ENCODE measurements at places on chromosomes 1 and 21.
A peak's percentile ranks its signal among the peaks of the same experiment; 100 is the strongest.

- no peak for DNase-seq
These were observed 11.0 kb downstream of the FAM163A start for GRCh38 chr1:179754041-179754624.

DNA sequence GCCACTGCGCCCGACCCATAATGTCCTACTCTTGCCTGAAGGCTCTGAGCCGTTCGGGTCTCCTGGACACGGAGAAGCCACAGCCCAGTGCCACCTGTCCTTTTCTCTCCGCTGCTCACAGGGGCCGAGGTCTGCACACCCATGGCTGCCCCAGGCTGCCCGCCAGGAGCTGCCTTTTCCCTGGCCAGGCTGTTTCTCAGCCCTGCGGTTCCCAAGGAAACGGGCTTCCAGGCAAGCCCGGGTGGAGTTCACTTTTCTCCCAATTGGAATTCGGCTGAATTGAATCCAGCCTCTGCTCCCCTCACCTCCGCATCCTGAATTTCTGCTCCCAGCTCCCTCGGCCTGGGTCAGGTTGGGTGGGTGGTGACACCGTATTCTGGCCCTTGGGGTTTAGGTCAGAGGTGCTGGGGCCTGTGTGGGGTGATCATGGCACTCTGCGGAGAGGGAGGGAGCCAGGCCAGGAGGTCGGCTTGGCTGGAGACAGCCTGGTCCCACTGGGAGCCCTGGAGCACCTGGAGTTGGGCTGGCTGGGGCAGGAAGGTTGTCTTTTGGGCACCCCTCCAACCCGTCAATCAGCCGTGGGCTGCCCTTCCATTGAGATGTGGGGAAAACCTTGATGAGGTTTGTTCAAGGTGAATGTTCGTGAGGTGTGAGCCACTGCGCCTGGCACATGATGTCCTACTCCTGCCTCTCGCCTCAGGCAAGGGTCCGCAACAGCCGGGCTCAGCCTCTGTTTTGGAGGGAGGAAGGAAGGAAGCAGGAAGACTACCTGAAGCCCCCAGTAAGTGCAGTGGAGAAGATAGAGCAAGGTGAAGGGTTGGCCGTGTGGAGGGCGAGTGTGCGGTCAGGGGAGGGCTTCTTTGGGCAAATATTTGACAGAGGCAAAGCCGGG is 25.1 kb downstream of the RRP1 start:
- DNase-seq = no peak

GRCh38 chr1:6526316-6526715 is 28.0 kb downstream of the NOL9 start:
- DNase-seq = no peak

- peak; percentile 41 for DNase-seq
These were observed 514 bp downstream of the FAM43B start for GRCh38 chr1:20552728-20553445.

DNA sequence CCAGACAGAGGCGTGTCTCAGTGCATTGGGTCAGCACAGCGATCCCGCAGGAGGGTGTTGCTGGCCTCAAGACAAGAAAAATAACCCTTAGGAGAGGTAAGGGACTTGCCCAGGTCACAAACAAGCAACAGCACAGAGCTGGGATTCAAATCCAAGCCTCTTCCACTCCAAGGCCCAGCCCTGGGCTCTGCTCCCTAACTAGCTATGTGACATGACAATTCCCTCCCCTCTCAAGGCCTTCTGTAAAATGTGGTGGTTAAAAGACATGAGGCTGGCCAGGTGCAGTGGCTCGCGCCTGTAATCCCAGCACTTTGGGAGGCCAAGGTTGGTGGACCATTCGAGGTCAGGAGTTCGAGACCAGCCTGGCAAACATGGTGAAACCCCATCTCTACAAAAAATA is 28.1 kb upstream of the LAPTM5 start:
- no peak for DNase-seq

GRCh38 chr21:27462726-27463125 is 495.8 kb upstream of the ADAMTS5 start:
- DNase-seq = no peak

GRCh38 chr1:223233410-223234169 is 90.5 kb upstream of the TLR5 start:
- DNase-seq = no peak

DNA sequence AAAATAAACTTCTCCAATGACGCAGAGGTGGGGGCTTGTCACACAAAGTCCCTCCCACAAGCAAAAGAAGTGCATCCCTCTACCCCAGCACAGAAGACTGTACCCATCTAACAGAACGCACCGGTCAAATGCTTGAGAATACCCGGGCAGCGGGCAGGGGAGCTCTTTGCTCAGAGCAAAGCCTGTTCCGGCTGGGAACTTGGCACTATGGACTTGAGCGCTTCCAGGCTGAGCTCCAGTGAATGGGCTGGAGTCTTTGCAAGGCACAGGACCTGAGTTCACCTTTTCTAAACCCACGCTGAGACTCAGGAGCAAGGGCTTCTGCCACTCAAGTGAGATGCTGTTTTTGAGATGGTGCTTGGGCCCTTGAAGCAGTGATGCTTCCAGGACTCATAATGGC is 20.3 kb downstream of the RHBG start:
- DNase-seq = no peak

DNA sequence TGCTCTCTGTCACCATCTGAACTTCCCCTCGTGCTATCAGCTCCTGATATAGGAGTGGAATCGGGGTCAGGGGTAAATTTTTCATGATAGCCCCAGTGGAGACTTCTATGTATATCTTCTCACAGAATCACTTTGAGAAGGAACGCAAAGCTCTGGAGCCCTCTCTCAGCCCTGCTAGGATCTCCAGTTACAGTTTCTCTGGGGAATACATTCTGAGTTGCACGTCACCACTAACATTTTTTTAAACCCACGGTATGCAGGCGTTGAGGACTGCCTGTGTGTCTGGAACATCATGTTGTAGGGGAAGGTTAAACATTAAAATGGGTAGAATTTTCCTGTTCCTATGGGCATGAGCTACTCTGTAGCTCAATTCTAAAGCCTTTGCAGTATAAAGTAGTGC is 116.4 kb upstream of the FAM78B start:
- no peak for DNase-seq

DNA sequence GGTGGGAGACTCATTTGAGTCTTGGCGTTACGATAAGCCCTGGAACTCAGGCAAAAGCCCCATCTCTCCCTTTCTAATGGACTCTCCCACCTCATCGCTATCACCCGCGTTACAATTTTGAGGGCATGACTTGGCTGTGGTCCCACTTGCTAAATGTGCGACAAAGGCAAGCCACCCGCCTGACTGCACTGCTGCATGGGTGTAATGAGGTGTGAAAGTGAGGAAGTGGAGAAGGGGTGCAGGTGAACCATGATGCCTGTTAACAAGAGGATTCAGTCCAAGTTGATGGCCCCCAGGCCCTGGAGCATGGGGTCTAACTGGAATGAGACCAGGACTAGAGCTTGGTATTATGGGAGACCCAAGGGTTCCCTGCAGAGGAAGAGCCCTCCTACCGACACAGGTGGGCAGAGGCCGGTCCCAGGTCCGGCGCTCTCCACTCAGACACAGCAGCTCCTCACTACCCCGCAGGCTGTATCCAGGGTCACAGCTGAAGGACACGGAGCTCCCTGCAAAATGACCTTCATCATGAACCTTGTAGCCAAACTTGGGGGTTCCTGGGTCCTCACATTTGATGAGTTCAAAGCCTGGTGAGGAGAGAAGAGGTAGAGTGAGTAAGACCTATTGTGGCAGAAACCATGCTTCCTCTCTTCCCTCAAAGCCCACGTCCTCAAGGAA is 165.4 kb upstream of the HMGB4 start:
- DNase-seq = no peak

GRCh38 chr1:6330410-6330911 is 63.1 kb downstream of the ACOT7 start:
- no peak for DNase-seq

DNA sequence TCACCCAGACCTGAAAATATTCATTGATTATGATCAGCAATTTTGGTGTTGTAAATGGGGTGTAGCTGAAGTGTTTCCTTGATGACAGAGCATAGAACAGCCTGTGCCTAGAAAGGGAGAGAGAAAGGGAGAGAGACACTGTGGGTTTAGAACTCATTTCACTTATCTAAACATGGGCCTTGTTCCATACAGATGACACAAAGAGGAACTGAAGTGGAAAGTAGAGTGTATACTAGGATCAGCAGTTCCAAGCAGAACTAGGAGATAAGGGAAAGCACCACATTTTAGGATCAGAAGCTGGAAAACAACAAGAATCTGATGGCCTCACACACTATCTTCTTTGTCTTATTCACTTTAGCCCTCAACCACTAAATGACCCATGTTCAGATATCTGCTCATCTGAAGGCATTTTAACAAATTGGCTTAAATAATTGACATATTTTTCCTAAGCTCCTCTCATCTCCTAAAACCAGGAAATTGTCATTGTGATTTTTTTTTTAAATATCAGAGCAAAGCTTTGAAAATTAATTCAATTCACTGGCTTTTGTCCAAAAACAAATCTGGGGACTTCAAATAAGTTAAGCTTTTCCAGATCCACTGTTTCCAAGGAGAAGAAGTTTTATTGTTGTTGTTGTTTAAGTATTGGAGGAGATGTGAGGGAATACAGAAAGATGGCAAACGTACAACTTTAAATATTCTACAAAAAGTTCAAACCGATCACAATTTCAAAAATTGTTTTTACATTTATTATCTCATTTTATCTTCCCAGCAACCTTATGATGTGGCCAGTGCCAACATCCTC is 103.8 kb downstream of the LYPLAL1 start:
- DNase-seq = no peak

DNA sequence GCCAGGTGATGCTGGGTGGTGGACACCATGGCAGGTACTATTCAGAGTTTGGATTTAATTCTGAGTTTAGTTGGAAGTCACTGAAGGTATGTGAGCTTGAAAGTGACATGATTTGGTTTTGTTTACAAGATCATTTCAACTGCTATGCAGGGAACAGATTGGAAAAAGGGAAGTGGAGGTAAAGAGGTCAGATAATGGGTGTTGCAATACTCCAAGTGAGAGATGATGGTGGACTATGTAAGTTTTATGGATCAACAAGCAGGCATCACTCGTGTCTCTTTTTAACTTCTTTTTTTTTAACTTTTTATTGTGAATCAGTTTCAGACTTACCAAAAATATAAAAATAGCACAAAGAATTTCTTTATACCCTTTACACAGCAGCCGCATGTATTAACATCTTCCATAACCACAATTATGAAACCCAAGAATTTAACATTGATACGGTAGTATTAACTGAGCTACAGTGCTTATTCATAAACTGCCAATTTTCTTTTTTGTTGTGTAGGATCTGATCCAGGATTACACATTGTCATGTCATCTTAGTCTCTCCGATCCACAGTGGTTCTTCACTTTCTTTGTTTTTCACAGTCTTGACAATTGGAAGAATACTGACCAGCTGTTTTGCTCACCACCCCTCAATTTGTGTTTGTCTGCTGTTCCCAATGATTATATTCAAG is 24.9 kb upstream of the NHLH2 start:
- no peak for DNase-seq

DNA sequence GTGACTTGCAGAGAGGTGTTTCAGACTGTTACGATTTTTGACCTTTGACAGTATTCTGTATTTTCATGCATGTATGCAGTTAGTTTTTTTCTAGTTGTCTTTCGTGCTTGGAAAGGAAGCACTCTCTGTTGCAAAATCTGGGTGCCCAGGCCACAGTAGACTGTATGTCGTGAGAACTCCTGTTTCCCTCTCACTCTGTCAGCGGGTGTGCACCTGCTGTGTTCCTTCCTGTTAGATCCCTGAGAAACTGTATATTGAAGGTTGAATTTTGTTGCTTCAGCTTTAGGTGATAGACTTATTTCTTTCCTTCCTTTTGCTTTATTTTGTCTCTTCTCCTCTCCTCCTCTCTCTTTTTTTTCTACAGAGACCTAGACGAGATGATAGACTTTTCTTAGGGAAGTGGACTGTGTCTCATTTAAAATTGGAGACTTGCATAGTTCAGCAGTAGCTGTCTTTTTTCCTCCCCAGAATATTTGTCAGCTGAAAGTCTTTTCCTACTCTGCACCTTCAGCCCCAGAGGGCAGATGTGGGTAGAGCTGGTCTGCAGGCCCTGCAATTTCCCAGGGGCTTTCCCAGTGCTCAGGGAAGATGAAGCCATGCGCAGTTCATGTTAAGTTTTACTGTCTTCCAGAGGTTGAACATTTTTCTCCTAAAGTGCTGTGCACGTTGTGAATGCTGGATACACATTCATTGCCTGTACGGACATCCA is 1.4 kb downstream of the TRAPPC10 start:
- DNase-seq = no peak

DNA sequence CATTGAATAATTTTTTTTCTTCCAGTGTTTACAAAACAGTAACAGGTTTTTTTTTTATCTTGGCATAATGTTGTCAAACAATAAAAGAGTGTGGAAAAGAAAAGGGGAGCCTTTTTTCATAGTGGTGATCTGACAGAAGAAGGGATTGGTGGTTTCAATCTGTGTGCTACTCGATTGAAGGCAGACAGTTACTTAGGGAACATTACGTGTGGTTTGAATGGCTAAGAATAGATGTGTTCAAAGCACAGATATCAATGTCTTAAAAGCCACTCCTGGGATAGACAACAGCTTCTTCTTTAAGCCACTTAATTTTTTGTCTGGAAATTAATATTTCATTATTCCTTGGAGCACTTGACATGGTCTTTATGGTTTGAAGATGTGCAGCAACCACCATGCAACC is 558.6 kb upstream of the ADGRL2 start:
- DNase-seq = no peak

DNA sequence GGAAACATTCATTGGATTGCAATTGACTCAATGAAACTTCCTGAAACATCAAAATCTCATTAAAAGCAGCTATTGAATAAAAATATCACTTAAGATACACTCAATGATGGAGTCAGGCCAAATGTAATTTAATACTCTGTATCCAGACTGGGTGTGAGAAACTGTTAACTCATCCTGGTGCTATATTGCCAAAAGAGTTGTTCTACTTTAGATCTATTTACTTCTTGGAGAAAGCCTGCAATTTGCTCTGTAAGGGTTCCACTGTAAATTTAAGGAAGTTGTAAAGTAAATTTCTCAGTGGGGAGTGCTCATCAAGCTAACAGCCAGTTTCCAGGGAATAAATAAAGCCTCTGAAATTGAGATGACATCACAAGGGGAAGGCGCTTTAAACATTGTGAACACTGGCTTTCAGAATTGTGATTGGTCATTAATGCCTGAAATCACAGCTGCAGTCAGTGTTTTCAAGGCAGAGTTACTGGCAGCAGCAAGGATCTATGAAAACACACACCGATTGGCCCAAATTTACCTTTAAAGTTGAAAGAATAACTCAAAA is 91.4 kb downstream of the OLFM3 start:
- no peak for DNase-seq

DNA sequence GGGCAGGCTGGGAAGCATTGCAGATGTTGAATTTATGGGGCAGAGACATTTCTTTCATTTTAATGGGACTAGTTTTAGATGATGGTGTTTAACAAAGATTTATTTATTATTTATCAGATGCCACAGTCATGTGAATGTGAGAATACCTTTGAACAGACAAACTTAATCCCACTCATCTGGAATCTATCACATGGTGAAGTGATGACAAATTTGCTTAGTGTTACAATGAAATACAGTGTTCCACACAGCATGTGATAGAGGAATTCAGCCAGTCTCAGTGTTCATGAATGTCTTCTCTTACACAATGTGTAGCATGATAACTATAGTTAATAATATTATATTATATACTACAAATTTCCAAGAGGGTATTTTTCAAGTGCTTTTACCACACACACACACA is 1361.7 kb upstream of the B3GALT2 start:
- no peak for DNase-seq

GRCh38 chr1:89545264-89546038 is 20.8 kb downstream of the LRRC8B start:
- no peak for DNase-seq

GRCh38 chr1:7478809-7479499 is 292.1 kb upstream of the VAMP3 start:
- no peak for DNase-seq
